AG04450 (cell line): ENCODE measurements at places on chromosomes 12 and 14. TPM values are rescaled to one million over a fixed set of nuclear protein-coding genes. Genes with fewer than 3 reads are reported as not detected.

The SLC38A2 gene
- polyA plus RNA-seq, result 520 and 749 TPM in 2 replicates

The IL26 gene
- not detected in 2 replicates for polyA plus RNA-seq

- DNase-seq, result no peak
Measured at GRCh38 chr12:113649256-113649830, 177.7 kb upstream of the LHX5 start.

DNA sequence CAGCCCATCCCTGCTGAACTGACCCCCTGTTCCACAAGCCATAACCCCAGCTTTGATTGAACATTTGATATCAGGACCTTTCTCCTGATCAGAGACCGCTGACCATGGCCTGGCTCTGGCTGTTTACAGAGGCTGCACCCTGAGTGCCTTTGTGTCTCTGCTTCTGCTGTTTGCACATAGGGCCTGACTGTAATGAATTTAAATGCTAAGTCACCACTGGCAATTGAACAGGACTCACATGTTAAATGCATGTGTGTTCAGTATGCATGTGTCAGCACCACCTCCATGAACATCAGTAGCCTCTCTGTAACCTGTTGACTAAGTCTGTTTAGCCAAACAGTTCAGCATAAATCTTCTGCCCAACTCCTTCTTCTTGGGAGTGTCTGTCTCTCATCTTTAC is 690.3 kb downstream of the TMEM121 start:
- no peak for DNase-seq

DNA sequence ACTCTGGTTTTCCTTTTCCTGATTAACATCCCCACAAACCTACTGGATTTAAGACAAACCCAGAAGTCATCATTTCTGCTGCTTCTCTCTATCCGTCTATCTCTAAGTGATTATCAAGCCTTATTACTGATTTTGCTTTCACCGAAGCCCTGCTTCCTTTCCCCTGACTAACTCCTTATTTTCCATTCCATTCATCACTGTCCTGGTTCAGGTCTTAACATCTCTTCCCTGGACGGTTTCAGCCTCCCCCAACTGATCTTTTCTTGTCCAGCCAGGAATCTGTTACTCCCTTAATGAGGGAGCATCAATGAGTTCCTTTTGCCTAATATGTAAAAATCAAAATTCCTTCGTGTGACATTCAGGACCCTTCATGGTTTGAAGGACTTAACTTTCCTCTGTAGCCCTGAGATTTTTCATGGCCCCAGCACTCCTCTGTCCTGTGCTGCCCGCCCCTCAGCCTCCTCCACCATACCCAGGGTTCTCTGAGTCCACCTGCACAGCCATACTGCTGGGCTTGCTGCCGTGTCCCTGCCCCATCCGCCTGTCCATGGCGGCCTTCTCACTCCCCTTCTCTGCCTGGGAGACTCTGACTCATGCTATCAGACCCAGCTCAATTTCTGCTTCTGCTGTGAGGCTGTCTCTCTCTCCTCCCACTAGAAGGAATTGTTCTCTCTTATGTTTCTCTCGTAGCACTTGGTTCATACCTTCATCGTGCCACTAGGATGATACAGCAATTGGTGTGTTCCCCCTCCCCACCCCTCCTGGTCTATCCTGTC is 167.8 kb upstream of the HIF1A start:
- no peak for DNase-seq

DNA sequence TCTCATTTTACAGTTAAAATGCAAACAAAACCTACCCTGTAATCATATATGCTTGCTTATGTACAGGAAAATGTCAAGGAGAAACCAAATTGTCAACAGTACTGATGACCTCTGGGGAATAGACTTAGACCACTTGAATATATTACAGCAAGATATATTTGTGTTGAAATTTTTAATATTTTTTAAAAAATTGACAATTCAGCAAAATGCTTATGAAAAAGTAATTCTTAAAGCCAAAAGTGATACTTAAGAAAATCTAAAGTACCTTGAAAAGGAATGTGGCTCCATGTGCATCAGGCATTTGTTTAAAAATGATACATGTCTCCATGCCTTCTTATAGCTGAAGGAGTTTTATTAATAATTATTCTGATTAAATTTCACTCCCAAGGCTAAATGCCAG is 49.2 kb downstream of the PTPN21 start:
- DNase-seq, result no peak

- DNase-seq, result no peak
Measured at GRCh38 chr12:49702009-49702408, 5.2 kb downstream of the FMNL3 start.

DNA sequence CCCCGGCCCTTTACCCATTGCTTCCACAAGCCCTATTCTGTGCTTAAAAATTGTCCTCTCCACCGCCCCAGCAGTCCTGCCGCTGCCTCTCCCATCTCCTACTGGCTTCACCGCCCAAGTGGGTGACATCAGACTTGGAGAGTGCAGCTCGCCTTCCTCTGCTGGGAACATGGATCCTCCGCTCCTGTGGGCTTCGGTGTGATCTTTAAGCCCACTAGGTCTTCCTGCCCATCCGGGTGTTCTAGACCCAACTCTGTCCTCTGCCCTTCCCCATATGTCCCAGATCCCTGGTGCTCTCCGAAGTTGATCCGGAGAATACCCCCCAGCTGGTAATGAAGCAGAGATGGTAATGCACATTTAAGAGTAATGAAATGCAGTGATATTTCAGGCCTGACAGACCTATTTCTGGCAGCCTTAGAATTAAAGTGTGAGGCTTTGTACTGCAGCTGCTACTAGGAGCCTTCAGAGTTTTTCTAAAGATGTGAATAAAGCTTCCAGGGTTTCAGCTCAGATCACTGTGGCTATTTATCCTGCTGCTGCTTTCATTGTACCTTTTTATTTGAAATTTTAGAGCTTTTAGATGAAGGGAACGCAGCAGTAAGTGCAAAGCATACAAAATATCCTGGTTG is 22.9 kb upstream of the CTDSP2 start:
- DNase-seq, result no peak

DNA sequence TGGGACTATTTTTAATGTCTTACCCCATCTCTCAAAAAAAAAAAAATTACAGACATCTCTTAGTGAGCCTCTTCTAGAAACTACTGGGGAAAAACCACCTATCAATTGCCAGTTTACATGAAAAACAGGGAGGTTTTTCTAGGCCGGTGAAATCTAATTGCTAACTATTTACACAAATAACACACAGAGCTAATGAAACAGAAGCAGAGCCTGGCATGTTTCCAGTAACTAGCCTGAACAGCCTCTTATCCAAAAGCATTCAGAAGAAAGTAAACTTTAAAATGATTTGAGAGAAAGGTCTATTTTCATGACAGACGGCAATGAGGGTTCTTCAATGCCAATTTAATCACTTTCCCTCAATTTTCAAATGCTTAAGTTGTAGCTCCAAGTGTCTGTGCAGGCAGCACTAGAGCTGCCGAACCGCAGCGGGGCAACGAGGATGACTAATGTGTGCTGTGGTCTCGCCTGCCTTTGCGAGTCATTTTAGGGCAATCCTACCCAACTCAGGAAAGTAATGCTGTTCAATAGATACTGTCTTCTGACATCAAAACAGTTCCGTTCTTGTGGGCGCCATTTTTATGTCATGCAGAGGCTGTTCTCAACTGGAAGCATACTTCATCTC is 84.6 kb downstream of the SETD3 start:
- no peak for DNase-seq

DNA sequence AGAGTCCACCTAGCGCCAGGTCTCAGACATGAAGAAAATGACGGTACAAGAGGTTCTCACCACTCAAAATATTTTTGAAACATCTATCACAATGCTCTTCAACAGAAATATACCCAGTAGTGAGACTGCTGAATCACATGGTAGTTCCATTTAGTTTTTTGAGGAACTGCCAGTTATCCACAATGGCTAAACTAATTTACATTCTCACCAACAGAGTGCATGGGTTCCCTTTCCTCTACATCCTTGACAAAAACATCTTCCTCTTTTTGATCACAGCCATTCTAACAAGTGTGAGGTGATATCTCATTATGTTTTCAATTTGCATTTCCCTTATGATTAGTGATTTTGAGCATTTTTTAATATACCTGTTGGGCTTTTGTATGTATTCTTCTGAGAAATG is 5.7 kb upstream of the GPR65 start:
- DNase-seq, result no peak
